BJ (cell line): ENCODE measurements at places on chromosomes 5 and 9.

GRCh38 chr5:94830520-94830919 lies 212.1 kb downstream of the SLF1 start:
- DNase-seq, result no peak

GRCh38 chr5:92374859-92375258 lies 991.7 kb upstream of the ARRDC3 start:
- DNase-seq, result no peak

GRCh38 chr5:131289738-131290137 lies 25.9 kb downstream of the CDC42SE2 start:
- no peak for DNase-seq

DNA sequence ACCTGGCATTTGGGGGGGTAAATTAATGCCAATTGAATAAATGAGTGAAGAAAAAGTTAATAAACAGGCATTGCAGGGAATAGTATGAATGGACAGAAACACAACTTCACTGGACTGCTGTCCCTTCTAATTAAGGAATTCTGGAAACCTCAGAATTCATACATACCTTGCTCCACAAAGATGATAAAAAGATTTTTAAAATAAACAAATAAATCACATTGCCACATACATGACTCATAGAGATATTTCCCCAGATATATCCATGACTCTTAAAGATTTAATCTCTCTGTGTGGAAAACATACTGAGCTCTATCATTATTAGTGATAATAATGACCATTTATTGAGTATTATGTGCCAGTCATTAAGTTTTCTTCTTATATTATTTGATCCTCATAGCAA lies 469.0 kb upstream of the MEF2C start:
- DNase-seq, result no peak

- no peak for DNase-seq
Measured at GRCh38 chr9:85224301-85224700, 517.5 kb downstream of the AGTPBP1 start.

- DNase-seq, result no peak
Measured at GRCh38 chr9:32424616-32425015, 40.2 kb downstream of the ACO1 start.

DNA sequence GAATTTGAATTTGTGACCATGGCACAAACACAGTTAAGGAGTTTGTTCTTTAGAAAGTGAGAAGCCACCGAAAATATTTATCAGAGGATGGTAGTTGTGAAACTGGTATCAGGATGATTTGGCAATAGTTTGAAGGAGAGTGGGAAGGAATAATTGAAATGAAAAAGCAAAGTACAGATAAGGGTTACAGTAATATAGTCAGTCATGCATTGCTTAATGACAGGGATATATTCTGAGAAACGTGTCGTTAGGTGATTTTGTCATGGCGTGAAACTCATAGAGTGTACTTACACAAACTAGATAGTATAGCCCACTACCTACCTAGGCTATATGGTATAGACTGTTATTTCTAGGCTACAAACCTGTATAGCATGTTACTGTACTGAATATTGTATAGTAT lies 84.2 kb downstream of the GPBP1 start:
- no peak for DNase-seq

DNA sequence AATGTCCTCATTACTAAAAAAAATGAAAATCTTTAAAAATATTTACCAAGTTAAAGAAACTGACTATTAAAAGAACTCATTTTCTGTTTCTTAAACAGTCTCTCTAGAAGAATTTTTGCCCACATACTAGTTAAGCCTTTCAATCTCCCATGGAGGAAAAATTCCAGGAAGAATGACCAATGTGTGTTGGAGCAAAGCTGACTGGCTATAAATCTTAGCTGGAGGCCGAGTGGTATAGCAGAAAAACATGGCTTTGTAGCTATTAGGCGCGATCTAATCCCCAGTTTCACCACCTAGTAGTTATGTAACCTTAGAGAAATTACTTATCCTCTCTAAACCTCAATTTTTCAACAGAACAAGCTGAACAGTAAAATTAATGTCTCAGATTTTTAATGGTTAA lies 135.5 kb upstream of the PRLR start:
- no peak for DNase-seq

DNA sequence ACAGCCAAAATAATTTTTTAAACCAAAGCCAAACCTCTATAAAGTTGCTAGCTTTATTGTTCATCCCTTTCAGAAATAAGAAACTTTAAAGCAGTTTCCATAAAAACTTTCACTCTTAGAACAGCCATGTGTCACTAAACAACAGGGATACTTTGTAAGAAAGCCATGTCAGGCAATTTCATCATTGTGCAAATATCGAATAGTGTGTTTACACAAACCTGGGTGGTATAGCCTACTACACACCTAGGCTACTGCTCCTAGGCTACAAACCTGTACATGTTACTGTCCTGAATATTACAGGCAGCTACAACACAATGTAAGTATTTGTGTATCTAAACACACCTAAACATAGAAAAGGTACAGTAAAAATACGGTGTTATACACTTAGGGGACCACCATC lies 59.9 kb downstream of the TLE1 start:
- no peak for DNase-seq

DNA sequence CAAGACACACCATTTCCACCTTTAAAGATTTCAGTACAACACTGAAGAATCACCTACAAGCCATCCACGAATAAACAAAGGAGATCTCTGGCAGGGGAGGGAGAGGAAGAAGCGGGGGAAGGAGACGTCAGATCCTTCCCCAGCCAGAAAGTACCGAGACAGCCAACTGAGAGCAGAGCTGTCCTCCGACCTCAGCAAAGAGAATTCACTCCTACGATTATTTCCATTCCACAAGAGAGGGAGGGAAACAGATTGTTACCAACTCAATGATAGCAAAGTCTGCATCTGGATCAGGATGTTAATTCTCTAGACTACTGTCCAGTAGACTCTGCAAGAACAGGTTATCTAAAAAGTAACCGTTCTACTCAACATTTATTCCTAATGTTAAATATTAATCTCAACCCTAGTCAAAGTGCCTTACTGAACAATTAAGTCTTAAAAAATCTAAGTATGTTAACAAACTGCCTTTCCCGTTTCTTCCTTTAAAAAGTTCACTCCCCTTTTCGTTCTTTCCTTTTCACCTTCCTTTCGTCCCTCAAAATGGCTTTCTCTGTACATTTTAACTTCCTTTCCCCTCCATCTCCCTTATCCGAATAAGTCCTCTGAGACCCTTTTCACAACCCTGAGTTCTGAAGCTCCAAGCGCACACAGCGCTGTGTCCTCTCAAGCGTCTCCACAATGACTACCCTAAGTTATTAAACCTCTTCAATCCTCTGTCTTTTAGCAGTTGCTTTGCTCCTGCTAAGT lies 1.4 kb downstream of the CHD1 start:
- DNase-seq, result no peak

DNA sequence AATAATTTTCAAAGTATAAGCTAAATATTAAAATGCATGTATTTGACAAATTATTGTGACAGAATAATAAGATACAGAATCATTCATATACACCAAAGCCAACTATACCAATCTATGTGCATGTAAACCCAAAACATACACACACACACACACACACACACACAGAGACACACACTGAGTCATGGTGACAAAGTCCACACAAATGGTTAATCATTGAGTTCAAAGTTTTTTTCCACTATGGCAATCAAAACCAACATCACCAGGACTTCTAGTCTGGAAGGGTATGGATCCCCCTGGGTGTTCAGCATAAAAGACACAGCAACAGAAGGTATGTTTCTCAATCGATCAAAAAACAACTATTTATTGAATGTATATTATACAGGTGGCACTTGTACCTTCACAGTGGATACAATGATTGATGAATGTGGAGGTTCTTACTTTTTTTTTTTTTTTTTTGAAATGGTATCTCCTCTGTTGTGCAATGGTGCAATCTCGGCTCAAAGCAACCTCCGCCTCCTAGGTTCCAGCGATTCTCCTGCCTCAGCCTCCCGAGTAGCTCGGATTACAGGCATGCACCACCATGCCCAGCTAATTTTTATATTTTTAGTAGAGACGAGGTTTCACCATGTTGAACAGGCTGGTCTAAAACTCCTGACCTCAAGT lies 137.0 kb downstream of the PDE4D start:
- DNase-seq, result no peak

DNA sequence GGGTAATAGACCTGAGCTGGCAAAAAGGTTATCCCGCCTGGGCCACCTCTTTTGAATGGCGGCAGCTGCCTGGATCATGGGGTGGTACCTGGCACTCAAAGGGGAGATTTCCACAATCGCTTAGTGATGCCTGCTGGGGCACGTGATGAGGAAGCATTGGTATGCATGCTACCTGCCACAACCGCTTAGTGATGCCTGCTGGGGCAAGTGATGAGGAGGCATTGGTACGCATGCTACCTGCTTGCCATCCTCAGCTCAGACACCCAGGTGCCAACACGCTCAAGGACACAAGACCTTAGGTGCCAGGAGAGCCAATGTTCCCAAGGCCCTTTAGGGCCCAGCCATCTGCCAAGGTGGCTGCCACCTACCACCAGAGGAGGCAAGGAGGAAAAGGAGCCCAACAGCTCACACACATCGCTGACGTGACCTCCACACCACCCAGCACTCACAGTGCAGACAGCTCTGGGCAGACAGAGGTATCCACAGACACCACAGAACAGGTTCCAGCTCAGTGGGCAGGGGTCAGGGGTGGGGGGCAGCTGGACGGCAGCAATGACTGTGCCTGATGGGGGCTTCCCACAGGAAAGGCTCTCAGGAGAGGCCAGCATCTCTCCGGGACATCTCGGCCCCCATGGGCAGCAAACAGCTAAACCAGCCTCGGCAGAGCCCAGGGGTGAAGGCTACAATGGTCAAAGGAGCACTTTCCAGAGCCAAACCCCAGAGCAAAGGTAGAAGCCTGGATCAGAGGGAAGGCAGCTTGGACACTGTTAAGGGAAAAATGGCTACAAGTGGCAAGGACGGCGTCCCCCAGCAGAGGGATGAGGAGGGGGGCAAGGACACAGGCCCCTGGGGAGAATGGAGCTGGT lies 43.0 kb upstream of the SARDH start:
- DNase-seq, result no peak

DNA sequence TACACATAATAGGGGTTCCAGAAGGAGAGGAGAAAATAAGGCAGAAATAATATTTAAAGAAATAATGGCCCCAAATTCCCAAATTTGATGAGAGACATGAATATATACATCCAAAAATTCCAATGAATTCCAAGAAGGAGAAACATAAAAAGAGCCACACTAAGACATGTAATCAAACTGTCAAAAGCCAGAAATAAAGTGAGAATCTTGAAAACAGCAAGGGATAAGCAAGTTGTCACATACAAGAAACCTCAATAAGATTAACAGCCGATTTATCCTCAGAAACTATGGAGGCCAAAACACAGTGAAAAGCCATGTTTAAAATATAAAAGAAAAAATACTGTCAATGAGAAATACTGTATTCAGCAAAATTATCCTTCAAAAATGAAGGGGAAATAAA lies 14.5 kb downstream of the CATSPER3 start:
- no peak for DNase-seq

DNA sequence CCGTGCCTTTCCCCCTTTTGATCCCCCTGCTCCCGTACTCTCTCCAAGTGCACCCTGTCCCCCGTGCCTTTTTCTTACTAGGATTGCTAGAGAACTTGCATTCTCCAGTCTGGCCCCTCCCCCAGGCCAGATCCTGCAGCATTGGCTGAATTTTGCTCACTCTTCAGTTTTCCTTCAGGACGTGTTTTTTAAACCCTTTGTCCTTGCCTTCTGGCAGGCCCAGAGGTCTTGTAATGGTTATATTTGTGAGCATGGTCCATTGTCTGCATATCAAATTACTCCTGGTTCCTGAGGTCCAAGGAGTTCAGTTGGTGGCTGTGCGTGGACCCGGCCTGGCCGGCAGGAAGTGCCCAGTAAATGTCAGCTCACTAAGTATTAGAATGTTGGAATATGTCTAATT lies 606 bp downstream of the TBC1D13 start:
- no peak for DNase-seq

DNA sequence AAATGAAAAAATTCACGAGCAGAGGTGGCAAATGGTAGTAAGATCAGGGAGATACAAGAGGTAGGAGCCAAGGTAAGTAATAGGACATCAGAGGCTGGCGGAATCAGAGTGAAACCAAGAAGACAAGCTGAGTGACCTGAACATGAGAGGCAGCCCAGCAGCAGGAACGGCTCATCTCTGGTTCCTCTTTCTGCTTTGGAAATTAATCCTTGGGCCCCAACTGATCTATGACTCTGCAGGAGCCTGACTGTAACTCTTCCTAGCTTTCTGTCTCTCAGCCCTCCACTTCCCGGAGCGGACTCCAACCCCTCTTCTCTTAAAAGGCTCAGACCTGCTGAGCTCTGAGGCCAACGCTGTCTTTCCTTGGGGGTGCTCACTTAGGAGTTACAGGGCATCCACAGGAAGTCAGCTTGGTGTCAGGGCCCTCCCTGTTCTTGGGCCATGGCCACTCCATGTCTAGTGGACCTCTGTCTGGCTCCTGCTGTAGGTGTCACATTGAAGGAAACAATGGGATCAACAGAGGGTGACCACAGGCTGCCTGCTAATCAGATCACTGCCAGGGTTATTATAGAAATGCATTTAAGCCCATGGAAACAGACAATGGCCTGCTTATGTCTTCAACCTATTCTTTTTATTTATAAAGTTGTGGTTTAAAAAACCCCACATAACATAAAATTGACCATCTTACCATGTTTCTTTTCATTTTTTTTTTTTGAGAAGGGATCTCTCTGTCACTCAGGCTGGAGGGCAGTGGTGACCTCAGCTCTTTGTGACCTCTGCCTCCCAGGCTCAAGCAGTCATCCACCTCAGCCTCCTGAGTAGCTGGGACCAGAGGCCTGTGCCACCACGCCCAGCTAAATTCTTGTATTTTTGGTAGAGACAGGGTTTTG lies 22.5 kb upstream of the SHB start:
- no peak for DNase-seq

DNA sequence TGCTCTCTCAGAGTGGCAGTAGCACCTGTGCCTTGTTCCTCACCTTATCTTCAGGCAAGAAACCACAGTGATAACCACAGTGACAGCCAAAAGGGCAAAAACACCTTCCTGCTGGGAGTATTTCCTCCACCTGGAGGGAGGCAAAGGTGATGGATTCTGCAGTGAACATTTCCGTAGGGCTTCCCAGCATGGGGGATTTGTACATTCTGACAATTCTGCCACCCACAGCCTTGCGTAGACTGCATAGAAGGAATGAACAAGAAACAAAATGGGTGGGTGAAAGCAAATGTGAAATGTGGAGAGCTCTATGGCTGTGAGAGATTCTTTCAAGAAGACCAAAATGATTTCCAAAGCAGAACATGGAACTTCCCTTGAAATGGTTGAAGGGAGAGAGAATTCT lies 111.4 kb downstream of the ZNF462 start:
- DNase-seq, result no peak

GRCh38 chr5:140114341-140115185 lies 654 bp downstream of the PURA start:
- no peak for DNase-seq

- DNase-seq, result peak; percentile 45
Measured at GRCh38 chr9:129726322-129727160, 26.3 kb downstream of the PTGES start.

GRCh38 chr9:7165331-7165975 lies 407.7 kb downstream of the KDM4C start:
- DNase-seq, result no peak

DNA sequence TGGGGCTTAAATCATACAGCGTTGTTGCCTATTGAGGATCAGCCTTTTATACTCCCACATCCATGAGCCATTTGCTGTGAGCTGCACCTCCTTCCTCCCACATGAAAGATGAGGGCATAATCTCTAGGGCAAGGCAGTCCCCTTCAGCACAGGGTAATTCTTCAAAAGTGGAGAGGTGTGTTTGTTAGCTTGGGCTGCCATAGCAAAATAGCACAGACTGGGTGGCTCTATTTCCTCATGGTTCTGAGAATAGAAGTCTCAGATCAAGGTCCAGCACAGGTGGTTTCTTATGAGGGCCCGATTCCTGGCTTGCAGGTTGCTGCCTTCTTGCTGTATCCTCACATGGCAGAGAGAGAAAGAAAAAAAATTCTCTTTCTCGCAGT lies 121.8 kb upstream of the SLC12A2 start:
- DNase-seq, result no peak
